Progenitor cell of endocrine pancreas (in vitro differentiated cells): ENCODE measurements at places on chromosomes 16 and 17. TPM values are rescaled to one million over a fixed set of nuclear protein-coding genes. Genes with fewer than 3 reads are reported as not detected.

The FOXF1 gene
- total RNA-seq, result not detected in 2 replicates

The SF3B3 gene
- total RNA-seq, result 379 and 387 TPM in 2 replicates

The STAC2 gene
- total RNA-seq, result not detected in 2 replicates

The PRDM7 gene
- not detected in 2 replicates for total RNA-seq

The MGAT5B gene
- 2.8 and 4.6 TPM in 2 replicates for total RNA-seq

The CHD9NB gene
- total RNA-seq, result 1.1 and 1.3 TPM in 2 replicates

The EFTUD2 gene
- 127 and 133 TPM in 2 replicates for total RNA-seq

The CIITA gene
- total RNA-seq, result not detected in 2 replicates

The NUPR1 gene
- total RNA-seq, result not detected in 2 replicates

The MYH3 gene
- 4.4 and 5.6 TPM in 2 replicates for total RNA-seq

The DBF4B gene
- total RNA-seq, result 22.6 and 27.2 TPM in 2 replicates

The MAPT gene
- 2.5 and 3.6 TPM in 2 replicates for total RNA-seq

The PYCARD gene
- 4.6 and 5.4 TPM in 2 replicates for total RNA-seq

The MYH2 gene
- not detected in 2 replicates for total RNA-seq

DNA sequence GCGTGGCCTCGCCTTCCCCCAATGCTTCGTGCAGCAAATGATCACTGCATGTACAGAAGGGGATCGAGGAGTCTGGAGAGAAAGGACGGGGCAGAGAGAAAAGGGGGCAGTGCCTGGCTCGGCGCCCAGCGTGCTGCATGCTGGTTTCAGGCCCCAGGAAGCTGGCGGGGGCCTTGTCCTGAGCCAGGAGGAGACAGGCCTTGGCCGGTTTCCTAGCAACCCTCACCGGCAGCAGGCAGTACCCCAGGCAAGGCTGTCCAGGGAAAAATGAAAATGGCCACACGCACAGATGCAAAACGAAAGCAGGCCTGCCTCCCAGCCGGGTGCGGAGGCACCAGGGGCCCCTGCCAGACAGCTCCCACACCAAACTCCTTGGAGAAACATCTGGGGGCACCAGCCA lies 126.3 kb downstream of the ZFHX3 start:
- DNase-seq, result no peak

DNA sequence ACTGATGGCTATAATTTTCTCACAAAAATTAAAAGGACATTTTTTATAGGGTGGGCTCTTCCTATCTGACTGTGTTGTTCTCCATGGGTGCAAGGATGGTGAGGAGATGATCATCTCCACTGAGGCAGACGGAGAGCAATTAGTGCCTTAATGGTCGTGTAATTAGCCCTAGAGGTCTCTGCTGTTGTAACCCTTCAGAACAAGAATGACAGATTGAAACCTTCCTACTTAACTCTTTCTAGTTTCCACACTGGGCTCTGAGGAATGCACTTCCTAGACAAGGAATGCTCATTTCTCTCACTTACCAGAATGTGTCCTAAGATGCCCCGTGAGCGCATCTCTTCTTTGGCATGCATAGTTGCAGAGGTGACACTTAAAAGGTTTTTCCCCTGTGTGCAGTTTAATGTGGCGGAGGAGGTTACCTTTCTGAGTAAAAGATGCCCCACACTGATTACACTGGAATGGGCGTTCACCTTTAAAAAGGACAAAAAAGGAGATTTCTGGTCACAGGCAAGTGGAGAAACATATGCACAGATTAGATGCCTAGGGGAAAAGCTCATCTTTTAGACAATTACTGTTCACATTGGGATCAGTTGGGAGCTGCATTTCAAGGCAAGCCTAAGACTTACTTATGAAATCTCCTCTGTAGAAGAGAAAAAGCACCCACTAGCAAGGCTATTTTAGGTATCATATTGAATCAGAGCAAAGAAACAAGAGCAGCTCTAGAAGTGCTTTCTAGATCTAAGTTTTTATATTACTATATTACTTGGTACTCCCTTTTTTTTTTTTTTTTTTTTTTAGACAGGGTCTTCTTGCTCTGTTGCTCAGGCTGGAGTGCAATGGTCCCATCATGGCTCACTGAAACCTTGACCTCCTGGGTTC lies 53.6 kb downstream of the GRB7 start:
- DNase-seq, result no peak

- no peak for DNase-seq
These were observed 261.8 kb upstream of the PSMD7 start for GRCh38 chr16:74034862-74035261.

DNA sequence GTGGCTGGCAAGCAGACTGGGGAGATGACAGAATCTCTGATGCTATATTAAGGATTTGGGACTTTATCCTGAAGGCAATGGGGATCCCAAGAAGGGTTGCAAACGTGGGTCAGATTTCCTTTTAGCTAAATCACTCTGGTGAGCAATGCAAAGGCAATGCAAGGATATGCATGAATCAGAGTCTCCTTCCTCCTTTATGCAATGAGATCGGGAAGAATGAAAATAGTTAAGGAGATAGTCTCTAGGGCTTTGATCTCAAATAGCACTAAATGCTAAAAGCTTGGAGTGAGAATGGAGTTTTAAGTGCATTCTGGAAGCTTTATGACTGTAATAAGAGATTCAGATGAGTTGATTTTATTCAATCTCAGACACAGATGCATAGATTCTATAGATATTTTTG lies 27.2 kb upstream of the SHISA9 start:
- no peak for DNase-seq

DNA sequence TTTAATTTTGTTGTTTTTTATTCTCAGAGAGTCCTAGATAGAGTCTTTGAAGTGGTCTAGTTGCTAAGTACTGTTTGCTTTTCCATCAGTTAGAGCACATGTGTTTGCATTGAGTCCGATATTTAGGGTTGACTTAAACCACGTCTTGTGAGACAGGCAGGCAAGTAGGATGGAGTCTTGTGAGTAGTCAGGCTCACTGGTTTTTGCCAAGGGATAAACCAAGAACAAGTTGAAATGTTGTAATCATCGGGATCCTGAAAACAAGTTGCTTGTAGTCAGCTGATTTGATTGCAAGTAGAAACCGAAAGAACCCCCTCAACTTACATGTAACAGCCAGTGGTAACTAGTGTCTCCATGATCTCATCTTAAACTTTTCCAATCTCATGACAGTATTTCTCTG lies 17.2 kb downstream of the ATP6V0A1 start:
- DNase-seq, result no peak

GRCh38 chr16:57192146-57192545 lies 6.0 kb downstream of the RSPRY1 start:
- DNase-seq, result no peak

GRCh38 chr17:75839942-75840798 lies 4.0 kb downstream of the UNC13D start:
- no peak for DNase-seq

DNA sequence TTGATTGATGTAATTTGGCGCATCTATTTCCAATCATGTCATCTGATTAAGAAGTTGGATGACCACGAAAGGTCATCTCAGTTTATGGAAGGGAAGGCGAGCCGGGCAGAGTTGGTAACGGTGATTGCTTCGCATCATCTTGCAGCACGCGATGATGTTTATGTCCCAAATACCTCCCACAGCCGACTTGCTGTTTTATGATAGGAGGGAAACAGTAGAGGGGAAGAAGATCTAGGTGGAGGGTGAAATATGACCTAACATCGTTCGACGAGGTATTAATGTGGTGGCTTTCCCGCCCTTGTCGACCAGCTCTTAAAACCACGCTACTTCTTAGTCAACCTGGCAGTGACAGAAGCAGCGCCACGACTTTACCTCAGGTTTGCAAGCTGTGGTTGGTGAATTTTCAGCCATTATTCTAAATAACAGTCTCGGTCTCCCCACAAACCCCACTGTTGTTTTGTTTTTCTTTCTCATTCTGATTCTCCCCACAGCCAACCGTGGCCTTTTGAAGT lies 805 bp upstream of the TANC2 start:
- DNase-seq, result no peak

- no peak for DNase-seq
These were observed 23.6 kb downstream of the BMERB1 start for GRCh38 chr16:15457958-15458357.

GRCh38 chr16:51820176-51820575 lies 669.1 kb upstream of the SALL1 start:
- DNase-seq, result no peak

DNA sequence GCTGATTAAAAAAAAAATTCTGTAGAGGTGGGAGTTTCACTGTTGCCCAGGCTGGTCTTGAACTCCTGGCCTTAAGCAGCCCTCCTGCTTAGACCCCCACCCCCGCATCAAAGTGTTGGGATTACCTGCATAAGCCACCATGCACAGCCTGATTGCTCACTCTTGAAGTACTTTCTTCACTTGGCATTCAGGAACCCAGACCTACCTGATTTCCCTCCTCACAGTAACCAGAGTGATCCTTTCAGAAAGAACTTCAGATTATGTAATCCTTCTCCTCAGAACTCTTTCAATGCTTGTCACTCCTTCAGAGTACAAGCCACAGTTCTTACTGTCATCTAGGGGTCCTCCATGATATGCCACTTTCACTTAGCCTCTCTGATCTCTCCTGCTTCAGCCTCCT lies 1.4 kb downstream of the EFCAB13 start:
- no peak for DNase-seq

GRCh38 chr17:40952661-40953060 lies 14.1 kb downstream of the KRT39 start:
- DNase-seq, result no peak

DNA sequence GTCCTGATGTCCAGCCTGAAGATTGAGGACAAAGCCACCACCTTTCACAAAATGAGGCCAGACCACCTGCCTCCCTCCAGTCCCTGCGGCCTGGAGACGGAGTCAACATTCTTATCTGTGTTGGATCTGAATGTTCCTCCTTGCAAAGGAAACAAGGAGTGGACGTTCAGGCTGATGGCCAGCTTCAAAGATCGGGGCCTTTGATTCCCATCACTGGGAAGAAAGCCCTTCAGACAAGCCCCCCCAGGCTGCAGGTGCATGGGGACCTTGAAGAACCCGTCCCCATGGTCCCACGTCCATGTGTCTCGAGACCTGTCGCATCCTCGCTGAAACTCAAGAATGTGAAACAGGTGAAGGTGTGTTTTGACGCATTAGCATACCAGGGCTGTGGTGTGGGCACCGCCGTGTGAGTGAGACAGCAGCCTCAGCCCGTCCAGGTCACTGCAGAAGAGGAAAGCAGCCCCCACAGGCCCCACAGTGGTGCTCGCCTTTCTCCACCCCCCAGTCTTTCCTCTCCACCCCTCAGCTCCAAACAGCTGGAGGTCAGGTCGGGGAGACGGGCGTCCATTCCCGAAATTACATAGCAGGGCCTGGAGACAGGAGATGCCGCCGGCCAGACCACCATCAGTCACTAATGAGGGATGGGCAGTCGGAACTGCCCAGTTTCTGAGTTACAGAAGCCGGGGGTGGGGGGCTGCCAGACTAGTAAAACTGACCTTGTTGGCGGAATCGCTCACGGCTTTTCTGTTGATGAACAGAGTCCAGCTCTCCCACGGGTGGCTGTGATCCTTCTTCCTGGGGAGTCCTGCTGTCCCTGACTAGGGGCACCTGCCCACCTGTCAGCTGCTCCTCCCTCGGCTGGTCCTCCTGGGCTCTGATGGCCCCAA lies 877 bp upstream of the CSNK1D start:
- no peak for DNase-seq

- DNase-seq, result no peak
These were observed 147.8 kb downstream of the IRF8 start for GRCh38 chr16:86046667-86047270.

DNA sequence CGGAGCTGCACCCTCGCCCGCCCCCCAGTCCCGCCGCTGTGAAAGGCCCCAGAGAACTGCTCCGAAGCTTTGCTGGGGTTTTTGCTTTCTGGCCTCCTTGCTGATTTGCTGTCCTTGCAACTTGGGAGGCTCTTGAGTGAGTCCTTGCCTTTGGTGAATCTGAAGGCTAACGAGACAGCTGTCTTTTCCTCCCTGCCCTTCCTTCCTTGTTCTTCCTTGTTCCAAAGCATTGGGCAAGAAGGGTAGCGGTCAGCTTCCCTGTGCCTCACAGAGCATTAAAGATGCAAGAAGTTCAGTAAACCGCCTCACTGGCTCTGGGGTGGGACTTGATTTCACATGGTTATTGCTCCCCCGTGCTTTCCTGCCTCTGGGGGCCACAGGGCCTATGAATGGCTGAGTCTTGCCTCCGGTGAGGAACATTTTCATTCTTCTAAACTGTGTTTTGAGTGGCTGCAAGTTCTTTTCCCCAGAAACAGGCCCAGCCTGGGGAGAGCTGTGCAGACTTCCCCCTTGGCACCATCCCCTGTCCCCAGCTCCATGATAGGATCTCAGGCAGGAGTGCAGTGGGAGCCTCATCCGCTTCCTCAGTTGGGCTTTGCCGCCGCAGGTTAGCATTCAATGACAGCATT lies 1.4 kb downstream of the YPEL2 start:
- DNase-seq, result no peak

DNA sequence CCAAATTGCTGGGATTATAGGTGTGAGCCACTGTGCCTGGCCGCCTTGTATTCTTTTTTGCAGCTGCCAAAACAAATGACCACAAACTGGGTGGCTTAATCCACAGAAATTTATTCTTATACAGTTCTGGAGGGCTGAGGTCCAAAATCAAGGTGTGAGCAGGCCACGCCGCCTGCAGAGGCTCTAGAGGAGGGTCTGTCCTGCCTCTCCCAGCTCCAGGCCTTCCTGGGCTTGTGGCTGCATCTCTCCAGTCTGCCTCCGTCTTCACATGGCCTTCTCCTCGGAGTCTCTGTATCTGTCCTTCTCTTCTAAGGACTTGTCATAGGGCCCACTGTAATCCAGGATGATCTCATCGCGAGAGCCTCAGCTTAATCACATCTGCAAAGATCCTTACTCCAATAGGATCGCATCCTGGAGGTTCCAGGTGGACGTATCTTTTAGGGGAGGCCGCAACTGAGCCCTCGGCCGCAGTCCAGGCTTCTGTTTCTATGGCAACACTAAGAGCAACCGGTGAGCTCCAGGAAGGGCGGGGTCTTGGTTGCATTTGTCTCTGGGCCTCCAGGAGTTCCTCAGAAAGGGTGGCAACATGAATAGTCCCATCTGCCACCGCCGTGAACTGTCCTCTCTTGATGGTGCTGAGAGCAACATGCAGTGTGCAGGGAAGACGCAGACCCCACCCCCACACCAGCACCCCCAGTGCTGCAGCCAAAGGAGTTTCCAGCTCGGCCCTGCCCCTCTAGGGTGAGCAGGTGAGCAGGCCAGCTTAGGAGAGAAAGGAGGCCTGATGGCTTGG lies 29.5 kb upstream of the CREBBP start:
- DNase-seq, result no peak

DNA sequence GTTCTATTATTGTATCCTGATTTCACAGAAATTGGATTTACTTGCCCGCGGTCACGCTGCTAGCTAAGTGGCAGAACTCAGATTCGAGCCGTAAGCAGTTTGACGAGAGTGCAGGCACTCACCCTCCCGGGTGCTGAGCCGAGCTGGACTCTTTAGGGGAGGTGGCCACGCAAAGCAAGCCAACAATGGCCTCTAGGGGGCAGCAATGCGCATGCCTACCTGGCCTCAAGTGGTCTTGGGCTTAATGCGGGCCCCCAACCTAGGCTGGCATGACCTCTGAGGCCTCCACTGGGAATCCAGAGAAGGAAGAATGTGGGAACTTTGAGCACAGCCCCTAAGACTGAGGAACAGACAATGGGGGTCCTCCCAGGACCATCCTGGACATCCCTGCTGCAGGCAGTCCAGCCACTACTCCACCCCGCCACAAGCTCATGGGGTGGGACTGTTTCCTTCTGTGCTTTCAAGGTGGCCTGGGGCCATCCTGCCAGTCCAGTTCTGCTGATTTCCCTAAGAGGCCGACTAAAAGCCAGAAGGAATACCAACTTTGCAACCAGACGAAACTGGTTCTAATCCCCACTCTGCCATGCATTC lies 276.5 kb downstream of the XYLT1 start:
- DNase-seq, result peak; percentile 18

- peak; percentile 72 for DNase-seq
These were observed at the start of gene PLSCR3 for GRCh38 chr17:7394452-7395191. TSS of gene PLSCR3 (minus strand) at chr17:7394525. CDS start at chr17:7394110, 415 bp downstream.

- no peak for DNase-seq
These were observed 4.2 kb downstream of the SOCS1 start for GRCh38 chr16:11251525-11252481.
